ENCODE measurements at places on chromosomes 12 and 14. TPM values are rescaled to one million over a fixed set of nuclear protein-coding genes. Genes with fewer than 3 reads are reported as not detected.
A peak's percentile ranks its signal among the peaks of the same experiment; 100 is the strongest.

DNA sequence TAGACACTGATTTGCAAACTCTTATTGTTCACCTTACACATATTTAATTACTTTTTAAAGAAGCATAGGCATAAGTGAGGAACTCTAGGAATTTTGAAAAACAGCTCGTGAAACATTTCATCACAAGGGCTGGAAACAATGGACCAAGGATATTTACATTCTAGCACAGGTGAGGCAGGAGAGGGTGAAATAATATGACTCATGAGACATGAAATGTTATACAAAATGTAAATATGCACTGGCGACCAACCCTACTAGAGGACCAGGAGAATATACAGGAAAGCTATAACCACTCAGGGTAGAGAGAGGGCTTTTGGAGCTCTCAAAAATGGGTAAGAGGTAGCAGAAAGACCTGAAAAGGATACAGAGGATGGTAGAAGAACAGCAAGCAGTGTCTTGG, 115.3 kb downstream of the PTGER2 start:
- no peak for DNase-seq

DNA sequence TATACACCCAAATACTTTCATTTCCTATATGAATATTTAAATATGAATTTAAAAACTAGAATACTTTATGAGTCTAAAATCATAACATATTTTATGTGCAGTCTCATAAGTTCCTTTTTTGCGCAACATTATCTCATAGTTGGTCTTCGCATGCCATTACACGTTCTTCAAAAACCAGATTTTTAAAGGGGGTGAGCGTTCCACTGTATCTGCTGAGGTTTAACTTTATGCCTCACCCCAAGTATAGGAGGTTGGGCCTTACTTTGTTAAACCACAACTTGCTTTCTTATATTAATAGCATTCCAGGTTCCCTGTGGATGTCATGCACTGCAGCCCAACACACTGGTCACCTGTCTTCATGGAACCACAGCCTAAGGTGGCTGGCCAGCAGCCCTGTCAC, 118.6 kb downstream of the APAF1 start:
- no peak for DNase-seq

DNA sequence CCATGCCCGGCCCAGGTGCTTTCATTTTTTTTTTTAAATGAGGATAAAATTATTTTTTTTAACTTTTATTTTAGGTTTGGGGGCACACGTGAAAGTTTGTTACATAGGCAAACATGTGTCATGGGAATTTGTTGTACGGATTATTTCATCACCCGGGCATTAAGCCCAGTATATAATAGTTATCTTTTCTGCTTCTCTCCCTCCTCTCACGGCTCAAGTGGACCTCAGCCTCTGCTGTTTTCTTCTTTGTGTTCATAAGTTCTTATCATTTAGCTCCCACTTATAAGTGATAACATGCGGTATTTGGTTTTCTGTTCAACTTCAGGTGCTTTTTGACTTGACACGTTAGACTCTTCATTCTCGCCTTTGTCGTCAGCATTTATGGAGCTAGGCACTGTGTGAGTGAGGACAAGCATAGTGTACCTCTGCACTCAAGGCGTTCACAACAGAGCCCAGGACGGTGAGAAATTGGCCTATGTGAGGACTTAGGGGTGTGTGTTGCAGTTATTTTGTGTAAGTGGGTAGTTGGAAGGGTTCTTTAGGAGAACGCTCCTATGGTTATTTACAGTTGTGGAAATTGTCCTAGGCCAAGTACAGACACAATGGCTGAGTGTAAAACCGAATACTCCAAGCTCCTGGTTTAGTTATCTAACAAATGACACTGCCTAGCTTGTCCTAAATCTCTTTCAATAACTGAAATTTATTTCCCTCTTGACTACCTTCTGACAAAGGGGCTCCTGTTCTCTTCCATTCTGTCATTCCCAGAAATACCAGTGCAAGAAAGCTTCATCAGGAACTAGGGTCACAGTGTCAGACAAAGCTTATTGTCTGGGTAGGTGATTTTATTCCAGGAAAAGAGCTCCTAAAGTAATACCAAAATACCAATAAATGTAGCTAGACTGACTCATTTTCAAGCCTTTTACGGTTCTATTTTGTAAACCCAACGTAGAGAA, 200.5 kb upstream of the PRICKLE1 start:
- no peak for DNase-seq

- DNase-seq = no peak
These were observed 796.5 kb downstream of the GALC start for GRCh38 chr14:87196436-87196835.

DNA sequence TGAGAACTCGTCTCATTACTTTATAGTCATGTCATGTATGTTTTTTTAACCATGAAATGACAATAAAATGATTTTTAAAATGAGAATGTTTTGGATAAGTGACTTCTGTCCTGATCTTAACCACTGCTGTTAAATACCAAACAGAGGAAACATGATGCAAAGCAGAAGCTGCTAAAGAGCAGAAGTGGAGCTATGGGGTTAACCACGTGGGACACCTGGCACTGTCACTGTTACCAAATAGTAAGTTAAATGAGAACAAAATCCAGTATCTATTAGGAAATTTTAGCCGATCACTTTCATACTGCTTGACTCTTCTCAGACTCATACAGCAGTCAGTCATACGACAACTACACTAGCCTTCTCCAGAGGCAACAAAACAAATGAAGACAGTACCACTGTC, 82.4 kb downstream of the SCAF11 start:
- no peak for DNase-seq

- DNase-seq = peak; percentile 65
These were observed 1.0 kb upstream of the NAP1L1 start for GRCh38 chr12:76085520-76085868.

- peak; percentile 63 for DNase-seq
These were observed 597.8 kb downstream of the ETNK1 start for GRCh38 chr12:23222801-23223200.

GRCh38 chr12:53506450-53506785, 866 bp downstream of the NPFF start:
- no peak for DNase-seq

DNA sequence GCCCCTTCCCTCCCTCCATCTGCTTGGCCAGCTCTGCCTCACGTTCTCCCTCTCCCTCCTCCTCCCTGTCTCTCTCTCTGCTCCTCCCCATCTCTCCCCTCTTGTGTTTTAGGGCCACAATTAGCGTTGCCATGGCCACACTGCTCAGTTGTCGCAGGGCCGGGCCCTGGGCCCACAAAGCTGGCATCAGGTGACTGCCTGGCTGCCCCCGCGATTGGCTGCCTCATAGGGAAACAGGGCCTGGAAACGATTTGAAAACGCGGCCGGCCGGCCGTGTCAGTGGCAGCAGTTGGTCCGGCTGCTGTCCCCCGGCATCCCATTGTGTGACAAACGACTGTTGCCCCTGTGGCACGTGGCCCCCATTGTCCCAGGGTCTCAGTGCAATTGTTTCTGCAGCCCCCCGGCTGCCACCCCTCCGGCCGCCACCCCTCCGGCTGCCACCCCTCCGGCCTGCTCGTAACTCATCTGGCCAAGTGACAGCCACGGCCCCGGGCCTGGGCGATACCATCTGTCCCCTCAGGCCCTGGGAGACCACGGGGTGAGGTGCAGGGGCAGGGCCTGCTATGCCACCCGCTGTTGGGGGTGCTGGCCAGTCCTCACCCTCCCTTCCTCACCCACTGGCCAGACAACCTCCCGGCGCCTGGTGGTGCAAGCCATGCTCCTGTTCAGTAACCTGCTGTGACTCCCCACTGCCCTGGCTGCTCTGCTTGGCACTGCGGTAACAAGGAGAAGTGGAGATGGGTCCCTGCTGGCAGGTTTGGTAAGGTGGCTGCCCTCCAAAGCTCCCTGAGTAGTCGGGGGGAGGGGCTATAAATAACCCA, 17.4 kb downstream of the FOXN4 start:
- DNase-seq = peak; percentile 80

GRCh38 chr14:68104518-68104917, 284.9 kb downstream of the RAD51B start:
- peak; percentile 82 for DNase-seq

DNA sequence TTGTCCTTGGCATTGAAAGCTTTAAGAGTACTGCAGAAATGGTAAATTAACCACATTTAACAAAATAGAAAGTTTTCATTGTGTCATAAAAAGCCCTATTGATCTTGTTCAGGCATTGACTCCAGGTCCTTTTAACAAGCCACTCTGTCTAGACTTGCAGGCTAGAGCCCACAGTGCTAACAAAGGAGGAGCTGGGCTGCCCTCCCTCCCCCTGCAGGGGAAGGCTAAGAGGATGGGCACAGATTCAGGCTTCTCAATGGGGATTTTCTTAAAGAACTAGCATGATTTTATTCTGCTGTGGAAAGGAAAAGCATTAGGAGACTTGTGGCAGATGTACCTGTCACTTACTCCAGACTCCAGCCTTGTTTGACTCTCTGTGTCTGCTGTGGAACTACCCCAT, 463.6 kb downstream of the NRXN3 start:
- no peak for DNase-seq

GRCh38 chr12:115233891-115234543, 550.0 kb upstream of the TBX3 start:
- DNase-seq = no peak

- peak; percentile 78 for DNase-seq
These were observed 13.6 kb downstream of the PLEKHG3 start for GRCh38 chr14:64717870-64718269.

Gene CLMN
- 2.8 TPM for total RNA-seq

Gene AMDHD1
- 1.5 TPM for total RNA-seq

Gene OTX2
- total RNA-seq = not detected

Gene TBX5
- total RNA-seq = not detected

Gene FLRT2
- not detected for total RNA-seq
